ENCODE measurements at places on chromosomes 4 and X.

- no peak for DNase-seq
Observed at GRCh38 chrX:2548711-2549423, 48.1 kb upstream of the DHRSX start.

DNA sequence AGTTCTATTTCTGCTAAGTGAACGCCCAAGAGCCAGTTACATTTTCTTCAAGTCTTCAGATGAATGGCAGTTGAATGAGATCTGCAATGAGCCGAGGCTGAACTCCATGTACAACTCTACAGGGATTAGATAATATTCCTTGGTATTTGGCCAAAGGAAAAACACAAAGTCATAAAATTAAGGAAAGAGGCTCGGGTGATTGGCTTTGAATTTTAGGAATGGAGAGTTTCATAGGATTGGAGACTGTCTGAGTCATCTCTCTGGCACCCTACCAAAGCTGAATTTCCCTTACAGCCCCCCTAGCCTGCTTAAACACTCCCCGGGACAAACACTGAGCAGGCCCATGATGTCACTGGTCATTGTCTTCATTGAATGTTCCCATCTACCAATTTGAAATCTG, 188.0 kb upstream of the C1QTNF7 start:
- DNase-seq = no peak

DNA sequence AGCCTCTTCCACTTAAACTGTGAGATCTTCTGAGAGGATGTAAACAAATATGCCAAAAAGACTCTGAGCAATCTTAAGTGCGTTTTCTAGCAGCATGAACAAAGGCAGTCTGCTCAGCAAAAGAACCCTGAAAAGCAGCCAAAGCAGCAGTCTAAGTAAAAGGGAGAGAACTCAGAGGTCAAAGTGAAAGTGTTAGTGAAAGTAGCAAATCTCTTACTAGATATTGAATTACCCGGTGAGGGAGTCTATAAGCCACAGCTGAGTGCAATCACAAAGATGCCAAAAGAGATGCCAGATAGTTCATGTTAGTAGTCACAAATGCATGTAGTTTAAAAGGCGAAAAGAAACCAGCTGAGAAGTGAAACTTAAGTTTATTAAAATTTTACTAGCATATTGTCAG, 7.9 kb upstream of the GNRHR start:
- DNase-seq = no peak

GRCh38 chr4:146763560-146763959, 124.9 kb downstream of the POU4F2 start:
- DNase-seq = no peak

DNA sequence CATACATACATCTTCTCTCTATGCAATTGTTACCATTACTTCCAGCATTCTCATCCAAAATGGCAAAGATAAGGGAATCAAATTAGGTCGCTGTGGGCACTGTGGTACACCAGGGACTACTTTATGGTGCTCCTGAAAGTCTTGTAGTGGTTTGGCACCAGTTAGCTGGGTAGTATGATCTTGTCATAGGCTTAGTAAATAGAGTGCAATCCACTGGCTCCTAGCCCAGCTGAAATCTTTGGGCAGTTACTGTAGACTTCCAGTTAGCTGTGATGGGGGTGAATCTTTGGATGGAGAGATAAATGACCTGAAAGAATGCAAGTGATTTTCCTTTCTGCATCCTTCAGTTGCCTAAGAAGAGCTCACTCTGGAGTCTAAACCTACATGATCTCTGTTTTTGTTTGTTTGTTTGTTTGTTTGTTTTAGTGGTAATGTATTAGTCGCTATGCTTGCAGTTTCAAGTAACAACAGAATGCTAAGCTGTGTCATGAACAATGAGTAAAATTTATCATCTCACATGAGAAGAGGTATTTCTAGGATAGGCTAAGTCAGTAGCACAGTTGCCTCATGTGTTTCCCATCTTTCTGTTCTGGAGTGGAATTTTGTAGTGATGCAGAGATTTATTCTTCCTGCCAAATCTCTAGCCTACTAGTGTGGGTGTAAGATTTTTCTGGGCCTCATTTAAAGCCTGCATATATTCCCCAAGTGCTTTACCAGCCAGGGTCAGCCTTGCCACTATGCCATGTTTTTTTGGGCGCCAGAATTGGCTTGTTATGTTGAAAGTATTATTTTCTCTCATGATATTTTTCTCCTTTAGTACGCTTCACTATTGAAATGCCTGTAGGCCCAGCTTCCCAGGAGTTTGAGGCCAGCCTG, 24.2 kb downstream of the HERC3 start:
- no peak for DNase-seq

- DNase-seq = no peak
Observed at GRCh38 chrX:29662101-29662500, 553.3 kb upstream of the MAGEB2 start.

Measured in NCI-H1417 treated with DMSO at 0.1 percent for 48 hours (cell line).